ENCODE measurements at places on chromosomes 1 and 21.

DNA sequence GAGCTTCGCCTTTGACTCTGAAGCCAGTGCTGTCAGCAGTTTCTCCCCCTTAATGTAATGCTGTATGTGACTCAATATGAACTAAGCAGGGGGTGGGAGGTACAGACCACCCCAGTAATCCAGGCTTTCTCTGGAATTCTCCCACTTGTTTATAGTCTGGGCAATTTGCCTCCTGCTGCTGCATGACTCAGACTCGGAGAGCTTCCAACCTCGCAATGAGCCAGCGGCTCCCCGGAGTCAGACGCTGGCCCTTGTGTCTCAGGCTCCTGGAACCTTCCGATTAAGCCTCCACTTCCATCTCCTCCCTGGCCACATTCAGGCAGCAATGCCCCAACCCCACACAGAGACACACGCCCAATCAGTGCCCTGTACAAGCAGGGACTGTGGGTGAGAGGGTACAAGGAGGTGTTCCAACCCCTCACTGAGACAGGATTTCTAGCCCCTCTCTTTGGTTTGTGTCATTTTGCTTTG lies 471.7 kb upstream of the VAMP3 start:
- peak; percentile 20 for DNase-seq

DNA sequence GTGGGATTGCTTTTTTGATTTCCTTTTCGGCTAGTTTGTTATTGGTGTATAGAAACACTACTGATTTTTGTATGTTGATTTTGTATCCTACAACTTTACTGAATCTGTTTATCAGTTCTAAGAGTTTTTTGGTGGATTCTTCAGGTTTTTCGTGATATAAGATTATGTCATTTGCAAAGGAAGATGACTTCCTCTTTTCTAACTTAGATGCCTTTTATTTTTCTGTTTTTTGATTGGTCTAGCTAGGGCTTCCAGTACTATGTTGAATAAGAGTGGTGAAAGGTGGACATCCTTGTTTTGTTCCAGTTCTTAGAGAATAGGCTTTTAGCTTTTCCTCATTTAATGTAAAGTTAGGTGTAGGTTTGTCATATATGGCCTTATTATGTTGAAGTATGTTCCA lies 13.1 kb upstream of the NHLH2 start:
- DNase-seq = no peak

DNA sequence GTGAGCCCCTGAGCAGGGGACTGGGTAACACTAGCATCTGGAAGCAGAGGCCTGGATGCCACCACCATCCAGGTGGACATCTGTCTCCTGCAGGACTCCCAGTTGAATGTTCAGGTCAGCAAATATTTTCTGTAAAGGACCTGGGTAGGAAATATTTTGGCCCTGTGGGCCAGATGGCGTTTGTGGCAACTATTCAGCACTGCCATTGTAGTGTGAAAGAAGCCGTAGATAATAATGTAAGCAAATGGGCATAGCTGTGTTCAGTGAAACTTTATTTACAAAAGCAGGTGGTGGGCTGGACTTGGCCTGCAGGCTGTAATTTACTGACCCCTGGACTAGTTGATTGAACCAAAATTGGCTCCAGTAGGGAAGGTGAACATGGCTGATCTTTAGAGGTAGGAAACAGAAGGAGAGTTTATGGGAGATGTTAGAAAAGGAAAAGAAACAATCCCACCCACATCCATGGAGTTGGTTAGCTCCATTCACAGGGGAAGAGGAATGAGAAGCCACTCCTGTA lies 20.0 kb upstream of the CD101 start:
- no peak for DNase-seq

DNA sequence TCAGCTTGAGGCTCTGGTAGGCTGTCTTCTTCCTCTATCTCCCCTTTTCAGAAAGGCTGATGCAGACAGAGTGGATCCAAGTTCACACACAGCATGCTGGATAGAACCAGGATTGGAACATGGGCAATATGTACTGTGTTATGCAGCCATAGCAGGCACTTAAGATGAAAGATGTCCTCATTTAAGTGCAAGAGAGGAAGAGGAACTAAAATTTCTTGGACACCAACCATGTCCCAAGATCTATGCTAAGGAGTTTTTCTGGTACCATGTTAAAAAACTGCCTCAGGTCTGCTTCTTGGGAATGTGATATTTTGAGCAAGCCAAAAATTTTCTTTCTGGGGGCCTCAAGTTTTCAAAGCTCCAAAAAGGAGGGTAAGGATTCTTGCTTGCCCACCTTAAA lies 1.2 kb downstream of the SDHB start:
- DNase-seq = no peak

- no peak for DNase-seq
Observed at GRCh38 chr21:31282095-31282709, 61.9 kb downstream of the TIAM1 start.

- no peak for DNase-seq
Observed at GRCh38 chr21:22927469-22927868, 1929.3 kb downstream of the NCAM2 start.

DNA sequence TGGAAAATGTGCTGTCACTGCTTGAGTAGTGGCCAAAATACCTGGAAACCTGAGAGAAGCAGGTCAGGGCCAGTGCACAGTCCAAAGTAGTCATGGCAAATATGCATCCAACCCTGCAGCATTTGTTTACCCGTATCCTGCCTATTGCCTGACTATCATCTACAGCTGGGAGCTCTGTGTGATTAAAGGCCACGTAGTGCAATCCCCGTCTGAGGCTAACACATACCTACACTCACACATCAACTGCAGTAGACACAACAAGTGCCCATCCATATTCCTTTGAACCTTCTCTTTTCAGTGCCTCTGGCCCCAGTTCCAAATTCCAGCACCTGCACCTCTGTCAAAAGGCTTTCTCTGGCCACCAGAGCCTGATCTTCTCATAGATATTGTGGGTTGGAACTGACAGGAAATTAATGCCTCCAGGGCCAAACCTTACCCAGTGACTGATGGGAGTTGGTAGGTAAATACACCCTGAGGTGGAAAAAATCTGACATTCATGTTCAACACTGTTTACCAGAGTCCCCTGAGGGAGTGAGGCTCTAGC lies 383.0 kb downstream of the SETD4 start:
- no peak for DNase-seq

- DNase-seq = no peak
Observed at GRCh38 chr1:93677729-93678128, 3.9 kb downstream of the BCAR3 start.

- DNase-seq = no peak
Observed at GRCh38 chr21:44498280-44499210, 41.5 kb downstream of the KRTAP10-1 start.

DNA sequence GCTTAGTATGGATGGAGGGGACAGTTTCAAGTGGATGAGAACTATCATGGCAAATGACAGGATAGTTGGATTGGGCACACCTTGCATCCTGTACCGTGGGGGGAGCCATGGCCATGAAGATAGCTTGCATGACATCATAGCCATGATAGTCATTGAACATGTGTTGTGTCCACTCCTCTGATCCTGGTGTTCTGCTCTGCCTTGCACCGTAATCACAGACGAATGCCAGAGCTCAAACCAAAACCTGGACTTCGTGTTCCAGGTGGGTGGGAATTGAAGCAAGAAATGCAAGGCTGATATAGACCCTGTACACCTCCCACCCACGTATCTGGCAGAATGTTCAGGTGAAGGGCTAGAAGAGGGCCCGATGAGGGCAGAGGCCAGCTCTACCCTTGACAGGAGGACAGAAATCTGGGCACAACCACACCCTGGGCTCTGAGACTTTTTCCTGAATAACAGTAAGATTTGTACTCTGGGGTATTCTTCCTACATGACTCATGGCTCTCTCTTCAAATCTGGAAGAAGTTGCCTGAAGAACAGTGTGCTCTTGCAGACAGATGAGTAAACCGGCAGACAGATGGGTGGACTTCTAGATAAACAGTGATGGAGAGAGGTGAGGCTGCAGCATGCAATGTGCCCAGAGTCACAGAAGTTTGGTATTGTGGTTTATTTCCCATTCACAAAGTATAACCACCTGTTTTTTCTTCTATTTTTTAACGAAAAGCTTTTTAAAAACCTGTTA lies 45.0 kb downstream of the KCNJ6 start:
- DNase-seq = no peak

- DNase-seq = no peak
Observed at GRCh38 chr1:173195596-173196088, 11.5 kb downstream of the TNFSF4 start.

DNA sequence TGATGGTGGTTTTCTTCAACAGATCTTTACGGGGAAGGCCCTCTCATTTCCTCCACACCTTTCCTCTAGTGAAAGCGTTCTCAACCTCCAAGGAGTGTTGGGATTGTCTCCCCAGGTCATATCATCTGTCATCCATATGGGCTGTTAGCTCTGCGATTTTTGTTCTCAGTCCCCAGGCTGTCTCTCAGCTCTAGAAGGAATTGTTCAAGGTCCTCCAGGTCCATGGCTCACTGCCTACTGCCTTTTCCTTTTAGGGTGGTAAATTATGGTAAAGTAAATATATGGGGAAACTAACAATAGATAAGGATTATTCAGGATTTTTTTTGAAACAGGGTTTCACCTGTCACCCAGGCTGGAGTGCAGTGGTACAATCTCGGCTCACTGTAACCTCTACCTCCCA lies 37.6 kb downstream of the ELF3 start:
- DNase-seq = no peak

- DNase-seq = no peak
Observed at GRCh38 chr1:232901255-232901654, 49.2 kb upstream of the NTPCR start.

DNA sequence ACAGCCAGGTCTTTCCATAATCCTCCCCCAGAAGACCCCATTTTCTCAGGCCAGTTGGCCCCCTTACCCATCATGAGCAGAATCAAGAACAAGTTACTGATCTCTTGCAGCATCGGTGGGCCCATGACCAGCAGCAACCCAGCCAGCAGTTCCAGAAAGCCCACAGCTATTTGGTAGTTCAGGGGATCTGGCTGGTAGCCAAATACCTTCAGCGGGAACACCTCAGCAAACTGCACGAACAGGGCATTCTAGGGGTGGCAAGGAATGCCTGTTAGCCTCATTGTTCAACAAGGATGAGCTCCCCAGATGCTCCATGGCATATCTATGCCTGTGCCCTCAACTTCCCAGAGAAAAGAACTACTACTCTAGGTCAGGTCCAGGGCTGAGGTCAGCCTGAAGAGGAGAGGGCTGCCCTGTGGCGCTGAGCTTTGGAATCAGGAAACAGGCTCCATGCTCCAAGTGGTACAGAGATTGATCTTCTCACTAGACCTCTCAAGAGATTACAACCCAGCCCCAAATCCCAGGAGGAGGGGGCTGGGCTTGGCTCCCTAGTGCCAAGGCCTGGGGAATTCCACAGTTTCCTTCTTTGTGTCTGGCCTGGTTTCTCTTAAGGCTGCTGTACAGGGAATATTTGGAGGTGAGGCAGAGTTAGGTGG lies 1.3 kb downstream of the TMEM35B start:
- no peak for DNase-seq

- DNase-seq = no peak
Observed at GRCh38 chr1:34188418-34188817, 11.7 kb downstream of the C1orf94 start.

DNA sequence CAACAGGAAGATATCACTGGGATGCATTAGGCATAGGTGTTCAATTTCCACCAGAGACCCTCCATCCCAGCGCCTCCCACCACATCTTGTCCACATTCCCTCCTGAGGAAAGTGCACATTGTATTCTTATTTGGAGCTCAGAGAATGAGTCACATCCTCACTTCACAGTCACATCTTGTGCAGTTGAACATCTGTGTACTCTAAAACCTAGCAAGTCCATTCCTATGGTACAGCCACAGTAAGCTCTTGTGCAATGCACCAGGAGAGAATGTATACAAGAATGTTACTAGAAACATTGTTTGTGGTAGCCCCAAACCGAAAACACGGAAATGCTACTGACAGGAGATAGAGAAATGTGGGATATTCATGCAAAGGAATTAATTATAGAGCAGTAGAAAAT lies 1.6 kb upstream of the KDF1 start:
- DNase-seq = no peak

DNA sequence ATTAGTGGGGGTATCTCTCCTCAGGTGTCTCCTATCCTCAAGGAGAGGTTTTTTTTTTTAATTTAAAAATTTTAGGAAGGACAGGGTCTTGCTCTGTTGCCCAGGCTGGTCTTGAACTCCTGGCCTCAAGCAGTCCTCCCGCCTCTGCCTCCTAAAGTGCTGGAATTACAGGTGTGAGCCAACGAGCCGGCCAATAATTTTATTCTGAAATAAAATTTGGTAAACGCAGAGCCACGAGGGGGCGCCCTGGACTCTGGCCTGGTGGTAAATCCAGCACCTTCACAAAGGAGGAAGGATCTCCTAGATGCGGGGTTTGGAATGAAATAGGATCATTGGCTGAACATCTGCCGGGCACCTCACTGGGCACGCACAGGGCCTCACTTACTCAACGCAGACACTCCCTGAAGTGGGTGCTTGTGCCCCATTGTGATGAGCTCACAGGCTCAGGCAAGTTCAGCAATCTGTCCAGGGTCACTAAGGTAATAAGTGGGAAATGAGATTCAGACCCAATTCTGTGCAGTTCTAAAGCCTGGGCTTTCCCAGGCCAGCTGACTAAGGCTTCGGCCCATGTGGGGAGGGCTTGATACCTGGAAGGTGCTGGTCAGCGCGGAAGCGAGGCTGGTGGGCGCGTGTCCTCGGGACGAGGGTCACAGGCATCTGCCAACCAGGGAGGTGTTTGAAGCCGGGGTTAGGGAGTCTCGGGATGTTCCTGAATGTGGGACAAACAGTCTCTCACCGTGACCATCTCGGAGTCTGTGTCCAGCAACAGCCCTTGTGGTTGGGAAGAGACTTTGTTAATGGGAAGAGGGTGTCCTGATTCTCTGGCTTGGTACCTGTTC lies 32.7 kb upstream of the ETV3 start:
- DNase-seq = no peak

GRCh38 chr1:15282038-15282437 lies 35.0 kb downstream of the FHAD1 start:
- no peak for DNase-seq

GRCh38 chr21:21165063-21165645 lies 166.9 kb downstream of the NCAM2 start:
- no peak for DNase-seq

- DNase-seq = no peak
Observed at GRCh38 chr1:100277866-100278265, 11.8 kb downstream of the RTCA start.

- DNase-seq = no peak
Observed at GRCh38 chr1:72516264-72516663, 233.9 kb upstream of the NEGR1 start.

DNA sequence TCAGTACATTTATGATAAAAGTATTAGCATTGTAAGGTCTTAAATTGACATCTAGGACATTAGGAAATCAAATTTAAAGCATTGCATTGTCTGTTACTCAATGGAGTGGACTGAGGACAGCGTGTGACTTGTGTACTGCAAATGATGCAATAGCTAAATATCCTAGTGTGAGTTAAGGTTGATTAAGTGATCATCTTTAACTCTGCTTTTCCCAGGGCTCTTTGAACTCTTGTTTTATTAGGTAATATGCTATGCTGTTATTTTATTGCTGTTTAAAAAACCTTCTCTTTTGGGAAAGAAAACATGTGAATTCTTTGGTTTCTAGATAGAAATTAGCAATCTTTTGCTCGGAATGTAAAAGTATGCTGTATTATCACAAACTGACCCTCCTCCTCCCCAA lies 38.6 kb downstream of the NFIA start:
- DNase-seq = no peak

All from nucleus accumbens (tissue), 56 donors.